ENCODE measurements at places on chromosomes 12 and 14. TPM values are rescaled to one million over a fixed set of nuclear protein-coding genes. Genes with fewer than 3 reads are reported as not detected.

GRCh38 chr12:56155256-56155845 lies 2.8 kb upstream of the MYL6 start:
- H3K27me3 ChIP-seq, result no peaks in the 10 kb centered on the region
- no peak overlapping the region for H3K4me3 ChIP-seq
- peaks cover 11% of the 10 kb centered on the region for H3K36me3 ChIP-seq
- no peak for DNase-seq
- no peak overlapping the region for H3K27ac ChIP-seq

DNA sequence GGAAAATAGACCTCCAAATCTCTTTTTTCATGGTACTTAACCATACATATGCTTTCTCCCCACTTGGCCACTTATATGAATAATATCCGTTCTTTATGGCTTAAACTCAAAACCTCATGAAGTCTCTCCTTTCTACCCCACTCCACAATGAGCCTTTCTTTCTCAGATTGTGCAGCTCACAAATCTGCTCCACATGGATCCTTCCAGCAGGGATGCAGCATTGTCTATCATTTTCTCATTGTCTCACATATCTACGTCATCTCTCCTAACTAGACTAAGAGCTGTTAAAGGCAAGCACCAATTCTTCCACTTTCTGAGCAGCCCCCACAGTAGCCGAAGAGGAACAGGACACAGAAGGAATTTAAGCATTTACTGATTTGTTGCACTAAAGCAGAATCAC lies 106.4 kb downstream of the HECTD4 start:
- no peak for DNase-seq
- H3K36me3 ChIP-seq, result peaks cover 16% of the 10 kb centered on the region
- no peaks in the 10 kb centered on the region for H3K27me3 ChIP-seq

GRCh38 chr12:106062693-106063092 lies 76.1 kb downstream of the NUAK1 start:
- DNase-seq, result no peak
- no peak overlapping the region for H3K4me3 ChIP-seq
- H3K27me3 ChIP-seq, result no peaks in the 10 kb centered on the region

DNA sequence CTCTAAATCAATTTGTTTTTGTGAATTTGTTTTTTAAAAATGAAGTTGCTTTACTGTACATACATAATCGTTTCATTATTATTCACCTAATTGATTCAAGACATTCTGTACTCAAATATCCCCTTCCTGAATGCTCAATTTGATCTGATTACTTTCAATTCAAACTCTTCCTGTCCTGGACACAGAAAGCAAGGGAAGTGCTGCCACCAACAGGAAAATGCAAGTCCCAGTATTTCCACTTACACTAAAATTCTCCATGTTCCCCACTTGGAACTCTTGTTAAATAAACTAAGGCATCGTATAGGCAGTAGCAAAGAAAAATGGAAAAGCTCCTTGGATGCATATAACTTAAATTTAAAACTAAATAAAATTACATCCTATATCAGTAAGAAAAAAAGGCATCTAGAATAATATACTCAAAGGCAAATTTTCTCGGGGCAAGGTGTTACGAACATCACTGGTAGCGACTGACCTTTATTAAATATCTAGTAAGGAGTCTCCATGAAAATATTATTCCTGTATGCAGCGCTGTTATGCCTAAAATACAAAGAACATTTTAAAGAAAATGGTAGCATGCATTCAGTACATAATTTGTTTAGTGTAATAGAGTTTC lies 72.0 kb upstream of the DBX2 start:
- H3K4me3 ChIP-seq, result no peak overlapping the region
- H3K27ac ChIP-seq, result no peak overlapping the region
- H3K27me3 ChIP-seq, result no peaks in the 10 kb centered on the region
- DNase-seq, result no peak

GRCh38 chr12:13433768-13434167 lies 237.2 kb downstream of the EMP1 start:
- no peak for DNase-seq
- H3K36me3 ChIP-seq, result no peaks in the 10 kb centered on the region
- H3K27me3 ChIP-seq, result no peaks in the 10 kb centered on the region
- H3K4me1 ChIP-seq, result no peaks in the 10 kb centered on the region
- no peak overlapping the region for H3K4me3 ChIP-seq
- no peak overlapping the region for H3K27ac ChIP-seq

DNA sequence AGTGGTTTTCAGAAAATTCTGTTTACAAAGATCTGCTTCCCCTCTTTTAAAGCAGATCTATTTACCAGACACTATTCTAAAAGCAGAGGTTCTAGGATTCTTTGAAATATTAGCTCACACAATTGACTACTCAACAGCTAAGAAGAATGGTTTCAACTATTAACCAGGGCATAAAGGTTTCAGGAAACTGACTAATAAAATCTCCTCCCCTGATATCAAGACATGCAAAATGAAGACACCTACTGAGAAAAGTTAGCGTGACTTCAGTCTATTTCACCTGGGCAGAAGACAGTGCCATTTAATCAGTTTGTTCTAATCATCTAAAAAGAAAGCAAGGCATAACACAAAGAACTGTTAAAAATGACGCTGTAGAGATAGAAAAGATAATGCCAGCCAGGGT lies 22.2 kb downstream of the DAD1 start:
- peaks cover 20% of the 10 kb centered on the region for H3K36me3 ChIP-seq
- H3K4me3 ChIP-seq, result no peak overlapping the region
- H3K4me1 ChIP-seq, result peaks cover 13% of the 10 kb centered on the region
- DNase-seq, result no peak
- H3K27me3 ChIP-seq, result no peaks in the 10 kb centered on the region

TDRD9 gene
- 20.8 TPM for total RNA-seq

- peaks cover 66% of the 10 kb centered on the region for H3K36me3 ChIP-seq
- DNase-seq, result no peak
- no peak overlapping the region for H3K4me3 ChIP-seq
- H3K27me3 ChIP-seq, result no peaks in the 10 kb centered on the region
- H3K4me1 ChIP-seq, result no peaks in the 10 kb centered on the region
- no peak overlapping the region for H3K27ac ChIP-seq
Measured at GRCh38 chr14:76786601-76787000, 25.3 kb downstream of the VASH1 start.

DNA sequence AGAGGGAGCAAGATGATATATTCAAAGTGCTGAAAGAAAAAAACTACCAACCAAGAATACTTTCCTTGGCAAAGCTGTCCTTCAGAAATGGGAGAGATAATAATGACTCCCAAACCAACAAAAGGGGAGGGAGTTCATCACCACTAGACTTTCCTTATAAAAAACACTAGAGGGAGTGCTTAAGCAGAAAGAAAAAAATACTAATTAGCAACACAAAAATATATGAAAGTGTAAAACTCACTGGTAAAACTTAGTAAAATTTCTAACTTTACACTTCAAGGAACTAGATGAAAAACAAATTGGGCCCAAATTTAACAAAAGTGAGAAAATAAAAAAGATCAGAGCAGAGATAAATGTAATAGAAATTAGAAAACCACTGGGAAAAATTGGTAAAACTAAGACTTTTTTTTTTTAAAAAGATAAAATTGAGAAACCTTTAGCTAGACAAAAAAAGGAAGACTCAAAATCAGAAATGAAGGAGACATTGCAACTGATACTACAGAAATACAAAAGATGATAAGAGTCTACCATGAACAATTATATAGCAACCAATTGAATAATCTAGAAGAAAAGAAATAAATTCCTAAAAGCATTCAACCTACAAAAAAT lies 60.4 kb upstream of the FAR2 start:
- no peak overlapping the region for H3K4me3 ChIP-seq
- no peak overlapping the region for H3K27ac ChIP-seq
- H3K4me1 ChIP-seq, result no peaks in the 10 kb centered on the region
- no peaks in the 10 kb centered on the region for H3K36me3 ChIP-seq
- no peaks in the 10 kb centered on the region for H3K27me3 ChIP-seq

C14orf180 gene
- 135 TPM for total RNA-seq

DNA sequence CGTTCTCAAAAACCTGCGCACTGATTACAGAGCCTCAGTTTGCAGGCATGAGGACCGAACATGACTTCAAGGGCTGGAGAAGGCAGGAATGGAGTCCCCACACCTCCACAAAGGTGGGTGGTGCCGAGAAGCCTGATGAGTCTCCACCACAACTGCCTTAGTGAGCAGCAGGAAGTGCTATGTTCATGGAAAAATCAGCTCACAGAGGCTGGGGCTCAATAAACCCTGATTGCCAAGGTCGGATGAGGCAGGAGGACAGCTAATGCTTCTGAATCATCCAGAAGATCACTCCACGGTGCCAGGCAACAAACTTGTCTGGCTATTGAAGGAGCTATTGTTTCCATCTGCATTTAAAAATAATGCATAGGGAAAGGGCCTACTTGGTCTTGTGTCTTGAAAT lies 31.1 kb downstream of the APPL2 start:
- no peaks in the 10 kb centered on the region for H3K4me1 ChIP-seq
- no peaks in the 10 kb centered on the region for H3K27me3 ChIP-seq
- DNase-seq, result no peak
- no peak overlapping the region for H3K4me3 ChIP-seq

FGF23 gene
- total RNA-seq, result 0.08 TPM

- H3K4me3 ChIP-seq, result no peak overlapping the region
- no peaks in the 10 kb centered on the region for H3K4me1 ChIP-seq
- DNase-seq, result no peak
- H3K36me3 ChIP-seq, result no peaks in the 10 kb centered on the region
- H3K27me3 ChIP-seq, result no peaks in the 10 kb centered on the region
Measured at GRCh38 chr14:89681086-89682018, 264.3 kb upstream of the FOXN3 start.

- no peaks in the 10 kb centered on the region for H3K27me3 ChIP-seq
- no peak overlapping the region for H3K4me3 ChIP-seq
- H3K36me3 ChIP-seq, result peaks cover 3% of the 10 kb centered on the region
- no peak for DNase-seq
- no peak overlapping the region for H3K27ac ChIP-seq
- peaks cover 26% of the 10 kb centered on the region for H3K4me1 ChIP-seq
Measured at GRCh38 chr14:75046899-75047298, 4.4 kb downstream of the MLH3 start.

FGF6 gene
- total RNA-seq, result not detected

TAS2R10 gene
- not detected for total RNA-seq

TAS2R20 gene
- total RNA-seq, result 0.33 TPM

DNA sequence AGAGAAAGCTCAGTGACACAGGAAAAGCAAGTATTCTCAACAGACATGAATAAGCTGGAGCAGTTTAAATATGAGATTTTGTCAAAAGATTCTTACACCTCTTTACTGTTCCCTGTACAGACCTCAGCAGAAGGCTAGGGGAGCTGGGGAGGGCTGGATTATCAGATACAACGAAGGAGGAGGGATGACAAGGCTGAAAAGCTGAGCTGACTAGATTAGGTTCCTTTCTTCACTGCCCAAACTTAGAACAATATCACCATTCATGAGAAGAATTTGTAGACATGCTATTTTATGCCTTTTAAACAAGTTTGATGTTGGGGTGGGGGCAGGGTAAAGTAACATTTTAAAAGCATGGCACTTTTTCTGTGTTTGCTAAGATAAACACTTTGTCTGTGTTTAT lies 611.1 kb downstream of the AACS start:
- no peak overlapping the region for H3K4me3 ChIP-seq
- H3K36me3 ChIP-seq, result no peaks in the 10 kb centered on the region
- no peaks in the 10 kb centered on the region for H3K27me3 ChIP-seq
- H3K27ac ChIP-seq, result no peak overlapping the region

GRCh38 chr14:52992236-52992870 lies 41.5 kb upstream of the FERMT2 start:
- DNase-seq, result no peak
- H3K4me3 ChIP-seq, result no peak overlapping the region
- no peaks in the 10 kb centered on the region for H3K27me3 ChIP-seq
